Neural progenitor cell (in vitro differentiated cells): ENCODE measurements at places on chromosomes 2 and 18. TPM values are rescaled to one million over a fixed set of nuclear protein-coding genes. Genes with fewer than 3 reads are reported as not detected.

DNA sequence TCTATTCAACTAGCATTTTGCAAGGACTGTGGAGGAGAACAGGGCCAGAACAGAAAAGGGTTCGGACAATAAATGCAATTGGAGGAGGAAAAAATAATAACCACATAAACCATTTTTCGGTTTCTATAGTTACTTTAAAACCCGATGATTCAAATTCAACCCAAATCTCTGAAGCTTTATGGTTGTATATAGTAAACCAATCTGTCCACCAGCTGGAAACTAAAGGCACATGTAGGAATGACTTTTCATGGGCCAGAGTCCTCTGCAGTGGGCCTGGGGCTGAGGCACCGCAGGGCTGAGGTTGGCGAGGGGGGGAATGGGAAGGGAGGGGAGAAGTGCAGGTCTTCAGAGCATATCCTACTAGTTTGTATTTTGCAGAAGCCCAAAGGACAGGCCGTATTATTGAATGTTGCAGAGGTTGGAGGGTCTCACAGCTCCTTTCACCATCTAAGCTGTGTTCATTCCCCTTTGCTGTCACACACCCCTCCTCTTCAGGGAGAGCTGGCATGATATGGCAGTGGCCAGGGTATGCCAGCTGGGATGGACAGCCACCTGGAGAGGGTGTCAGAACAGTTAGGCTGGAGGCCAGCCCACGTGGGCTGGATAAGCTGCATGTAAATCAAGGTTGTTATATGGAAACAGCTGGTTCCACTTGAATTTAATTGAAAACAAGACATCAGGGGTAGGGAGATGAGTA, 267.1 kb downstream of the PRKCE start:
- peaks cover 8% of the 10 kb centered on the region for H3K4me1 ChIP-seq

GRCh38 chr2:17355608-17356329, 162.5 kb downstream of the RAD51AP2 start:
- no peak overlapping the region for H3K27ac ChIP-seq
- peaks cover 18% of the 10 kb centered on the region for H3K4me1 ChIP-seq
- H3K4me3 ChIP-seq, result no peak overlapping the region
- no peaks in the 10 kb centered on the region for H3K36me3 ChIP-seq
- DNase-seq, result no peak

- H3K27ac ChIP-seq, result no peak overlapping the region
- H3K4me1 ChIP-seq, result peaks cover 1% of the 10 kb centered on the region
- DNase-seq, result no peak
- no peak overlapping the region for H3K4me3 ChIP-seq
Measured at GRCh38 chr2:237864940-237865622, 5.7 kb downstream of the RAMP1 start.

Gene CXCR1
- total RNA-seq, result not detected in 2 replicates

DNA sequence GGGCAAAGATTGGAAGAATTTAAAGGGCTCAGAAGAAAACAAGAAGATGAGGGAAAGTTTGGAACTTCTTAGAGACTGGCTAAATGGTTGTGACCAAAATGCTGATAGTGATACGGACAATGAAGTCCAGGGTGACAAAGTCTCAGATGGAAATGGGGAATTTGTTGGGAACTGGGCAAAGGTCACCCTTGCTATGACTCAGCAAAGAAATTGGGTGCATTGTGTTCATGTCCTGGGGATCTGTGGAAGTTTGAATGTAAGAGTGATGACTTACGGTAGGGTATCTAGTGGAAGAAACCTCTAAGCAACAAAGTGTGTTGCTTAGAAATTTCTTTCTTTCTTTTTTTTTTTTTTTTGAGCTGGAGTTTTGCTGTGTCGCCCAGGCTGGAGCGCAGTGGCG, 6.0 kb upstream of the IL1A start:
- H3K36me3 ChIP-seq, result no peaks in the 10 kb centered on the region
- H3K27me3 ChIP-seq, result no peaks in the 10 kb centered on the region
- H3K4me1 ChIP-seq, result peaks cover 8% of the 10 kb centered on the region
- no peak overlapping the region for H3K27ac ChIP-seq
- H3K4me3 ChIP-seq, result no peak overlapping the region

DNA sequence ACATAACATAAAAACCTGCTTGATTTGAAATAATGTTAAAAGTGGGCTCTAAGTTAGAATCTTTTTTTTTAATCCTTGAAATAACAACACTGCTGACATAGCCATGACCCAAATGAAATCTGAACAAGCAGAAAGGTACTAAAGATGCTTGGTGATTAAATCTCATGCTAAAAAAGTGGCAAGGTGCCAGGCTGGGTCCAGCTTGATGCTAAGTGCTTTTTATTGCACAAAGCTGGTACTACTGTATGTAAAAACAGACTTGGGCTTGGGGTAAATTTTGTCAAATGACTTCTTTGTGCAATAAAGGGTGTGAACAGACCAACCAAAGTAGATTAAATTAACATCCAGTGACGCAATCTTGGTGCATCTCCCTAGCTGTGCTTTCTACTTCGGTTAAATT, 13.4 kb downstream of the BCL11A start:
- no peak for DNase-seq
- H3K36me3 ChIP-seq, result no peaks in the 10 kb centered on the region
- no peak overlapping the region for H3K27ac ChIP-seq
- peaks cover 47% of the 10 kb centered on the region for H3K4me1 ChIP-seq
- H3K27me3 ChIP-seq, result no peaks in the 10 kb centered on the region
